ENCODE measurements at places on chromosomes 5 and 9. TPM values are rescaled to one million over a fixed set of nuclear protein-coding genes. Genes with fewer than 3 reads are reported as not detected.

DNA sequence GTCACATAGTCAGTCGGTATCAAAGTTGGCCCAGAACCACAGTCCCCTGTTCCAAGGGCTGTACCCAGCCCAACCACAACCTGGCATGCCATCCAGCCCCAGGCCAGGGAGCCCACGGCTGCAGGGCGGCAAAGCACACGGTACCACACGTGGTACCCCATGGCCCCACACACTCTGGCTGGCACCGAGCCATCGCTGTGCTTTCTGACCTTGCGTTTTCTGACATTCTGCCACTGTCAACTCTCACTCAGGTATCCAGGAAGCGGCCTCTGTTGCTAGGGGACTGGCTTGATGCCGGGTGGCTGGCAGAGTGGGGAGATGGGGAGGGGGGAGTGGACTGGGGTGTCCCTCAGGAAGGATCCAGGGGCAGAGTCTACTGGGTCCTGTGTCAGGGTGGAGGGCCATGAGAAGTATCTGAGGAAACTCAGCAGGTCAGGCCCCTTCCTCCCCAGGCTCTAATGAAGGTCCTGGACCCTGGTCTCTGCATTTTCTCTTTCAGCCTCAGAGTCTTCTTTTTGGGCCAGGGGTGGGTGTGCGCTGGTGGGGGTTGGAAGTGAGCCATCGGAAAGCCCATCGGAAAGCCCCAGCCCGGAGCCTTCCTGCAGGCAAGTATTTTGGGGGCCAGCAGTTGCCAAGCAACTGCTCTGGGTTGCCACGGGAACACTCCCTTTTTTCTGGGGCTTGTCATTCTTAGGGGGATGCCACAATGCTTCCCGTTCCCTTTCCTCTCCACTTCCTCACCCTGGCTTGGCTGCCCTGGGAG lies 21.0 kb upstream of the RALGDS start:
- H3K36me3 ChIP-seq: peaks cover 3% of the 10 kb centered on the region
- DNase-seq: peak; percentile 58
- no peaks in the 10 kb centered on the region for H3K27me3 ChIP-seq
- peak overlapping the region; percentile 58 for H3K4me3 ChIP-seq
- H3K27ac ChIP-seq: peak overlapping the region; percentile 80

GRCh38 chr5:163760498-163760897 lies 255.1 kb downstream of the MAT2B start:
- H3K4me1 ChIP-seq: no peaks in the 10 kb centered on the region
- no peaks in the 10 kb centered on the region for H3K36me3 ChIP-seq
- H3K27ac ChIP-seq: no peak overlapping the region
- H3K27me3 ChIP-seq: no peaks in the 10 kb centered on the region
- H3K4me3 ChIP-seq: no peak overlapping the region

GRCh38 chr5:127801751-127802476 lies 98.7 kb downstream of the CCDC192 start:
- no peak overlapping the region for H3K4me3 ChIP-seq
- no peak for DNase-seq
- no peak overlapping the region for H3K27ac ChIP-seq
- peaks cover 4% of the 10 kb centered on the region for H3K27me3 ChIP-seq
- no peaks in the 10 kb centered on the region for H3K4me1 ChIP-seq

GRCh38 chr9:15277400-15278090 lies 29.5 kb downstream of the TTC39B start:
- no peak overlapping the region for H3K4me3 ChIP-seq
- H3K4me1 ChIP-seq: peaks cover 28% of the 10 kb centered on the region
- DNase-seq: no peak
- peaks cover 10% of the 10 kb centered on the region for H3K36me3 ChIP-seq
- peak overlapping the region; percentile 60 for H3K27ac ChIP-seq

DNA sequence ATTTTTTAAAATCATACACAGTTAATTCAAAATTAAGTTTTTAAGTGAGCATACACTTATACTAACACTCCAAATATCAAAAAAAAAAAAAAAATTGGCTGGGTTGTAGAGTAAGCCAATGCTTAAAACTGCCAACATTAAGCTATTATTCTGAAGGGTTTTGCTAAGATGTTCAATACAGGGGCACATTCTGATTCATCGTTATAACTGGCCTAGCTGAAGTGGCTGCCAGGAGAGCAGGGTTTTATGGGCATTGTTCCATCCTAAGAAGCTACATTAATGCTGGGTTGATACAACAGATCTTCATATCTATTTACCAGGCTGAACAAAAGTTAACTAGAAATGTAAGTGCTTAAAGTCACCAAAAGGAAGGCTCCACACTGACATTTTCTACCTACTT lies 13.4 kb downstream of the ELAVL2 start:
- no peaks in the 10 kb centered on the region for H3K4me1 ChIP-seq
- no peak for DNase-seq
- no peaks in the 10 kb centered on the region for H3K36me3 ChIP-seq
- no peak overlapping the region for H3K4me3 ChIP-seq

- no peaks in the 10 kb centered on the region for H3K4me1 ChIP-seq
- H3K27ac ChIP-seq: no peak overlapping the region
- H3K27me3 ChIP-seq: peaks cover 3% of the 10 kb centered on the region
These were observed 192.9 kb upstream of the KLF9 start for GRCh38 chr9:70607329-70607728.

- peaks cover 16% of the 10 kb centered on the region for H3K36me3 ChIP-seq
- peak; percentile 19 for DNase-seq
- H3K4me3 ChIP-seq: peak overlapping the region; percentile 93
- H3K27ac ChIP-seq: peak overlapping the region; percentile 96
- H3K4me1 ChIP-seq: peaks cover 35% of the 10 kb centered on the region
- no peaks in the 10 kb centered on the region for H3K27me3 ChIP-seq
These were observed 143.0 kb downstream of the SMARCA2 start for GRCh38 chr9:2158111-2158610.

GRCh38 chr5:175215906-175216305 lies 228.1 kb downstream of the DRD1 start:
- H3K27me3 ChIP-seq: peaks cover 7% of the 10 kb centered on the region
- H3K27ac ChIP-seq: no peak overlapping the region
- H3K4me3 ChIP-seq: no peak overlapping the region
- no peaks in the 10 kb centered on the region for H3K4me1 ChIP-seq

DNA sequence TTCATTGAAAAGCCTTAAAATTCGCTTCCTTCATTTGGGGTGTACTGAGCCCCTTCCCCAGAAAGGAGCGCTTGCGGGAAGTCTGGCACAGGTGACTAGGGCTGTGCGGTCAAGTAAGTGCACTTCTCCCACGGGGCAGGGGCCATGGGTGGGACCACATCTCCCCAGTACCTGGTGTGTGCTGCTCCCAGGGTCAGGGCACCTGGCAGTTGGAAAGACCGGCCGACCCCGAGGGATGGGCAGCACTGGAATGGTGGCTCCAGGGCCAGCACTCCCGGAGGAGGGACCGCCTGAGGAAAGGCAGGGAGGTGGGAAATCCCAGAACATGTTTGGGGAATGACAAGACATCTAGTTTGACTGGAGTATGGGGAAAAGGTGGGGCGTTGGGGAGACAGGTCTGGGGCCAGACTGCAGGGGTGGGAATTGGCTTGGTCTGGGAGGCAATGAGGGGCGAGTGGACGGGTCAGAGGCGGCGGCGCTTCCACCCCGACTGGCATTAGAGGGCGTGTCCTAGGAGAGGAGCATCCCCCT lies 727 bp upstream of the GLIPR2 start:
- H3K36me3 ChIP-seq: peaks cover 4% of the 10 kb centered on the region
- H3K4me3 ChIP-seq: peak overlapping the region; percentile 86
- H3K27ac ChIP-seq: no peak overlapping the region
- DNase-seq: no peak
- peaks cover 44% of the 10 kb centered on the region for H3K4me1 ChIP-seq
- H3K27me3 ChIP-seq: peaks cover 20% of the 10 kb centered on the region

GRCh38 chr9:70040376-70040903 lies 3.2 kb upstream of the MAMDC2 start:
- no peaks in the 10 kb centered on the region for H3K4me1 ChIP-seq
- H3K27me3 ChIP-seq: peaks cover 28% of the 10 kb centered on the region
- no peaks in the 10 kb centered on the region for H3K36me3 ChIP-seq

DNA sequence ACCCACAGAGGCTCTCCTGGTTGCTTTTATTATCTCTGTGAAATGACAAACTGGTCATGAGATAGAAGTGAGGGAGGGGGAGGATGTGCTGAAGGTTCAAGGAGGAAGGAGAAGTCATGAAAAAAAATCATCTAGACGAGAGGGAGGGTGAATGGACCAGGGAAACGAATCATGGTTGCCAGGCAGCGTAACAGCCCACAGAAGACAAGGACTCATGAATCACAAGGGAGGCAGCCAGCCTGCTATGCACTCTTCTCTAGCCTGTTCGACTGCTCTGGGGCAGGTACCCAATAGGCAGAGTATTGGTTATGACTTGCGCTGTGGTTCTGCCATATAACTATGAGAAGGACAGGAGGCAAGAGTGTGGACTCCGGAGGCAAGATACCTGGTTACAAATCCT lies 475.2 kb downstream of the CDK5RAP2 start:
- H3K27me3 ChIP-seq: peaks cover 2% of the 10 kb centered on the region
- no peak overlapping the region for H3K27ac ChIP-seq
- no peak for DNase-seq
- no peak overlapping the region for H3K4me3 ChIP-seq

- H3K27ac ChIP-seq: no peak overlapping the region
- DNase-seq: peak; percentile 37
These were observed 8.1 kb downstream of the PPP3R2 start for GRCh38 chr9:101586651-101587050.

- H3K4me3 ChIP-seq: no peak overlapping the region
- H3K27me3 ChIP-seq: peaks cover 13% of the 10 kb centered on the region
- H3K27ac ChIP-seq: no peak overlapping the region
These were observed 155.0 kb upstream of the CLINT1 start for GRCh38 chr5:158013939-158014338.

GRCh38 chr9:120475341-120475740 lies 104.6 kb downstream of the CDK5RAP2 start:
- no peak overlapping the region for H3K4me3 ChIP-seq
- DNase-seq: no peak
- H3K4me1 ChIP-seq: peaks cover 20% of the 10 kb centered on the region
- H3K27ac ChIP-seq: peak overlapping the region; percentile 37
- no peaks in the 10 kb centered on the region for H3K27me3 ChIP-seq
- peaks cover 20% of the 10 kb centered on the region for H3K36me3 ChIP-seq

- no peak within 1 kb of the TSS for H3K27ac ChIP-seq
- peaks cover 23% of the 10 kb centered on the region for H3K4me1 ChIP-seq
These were observed at the start of gene THBS4 for GRCh38 chr5:80034962-80035821. Gene THBS4, plus strand, starts transcription at chr5:80035348. Its CDS starts 190 bp downstream, at chr5:80035538.

DNA sequence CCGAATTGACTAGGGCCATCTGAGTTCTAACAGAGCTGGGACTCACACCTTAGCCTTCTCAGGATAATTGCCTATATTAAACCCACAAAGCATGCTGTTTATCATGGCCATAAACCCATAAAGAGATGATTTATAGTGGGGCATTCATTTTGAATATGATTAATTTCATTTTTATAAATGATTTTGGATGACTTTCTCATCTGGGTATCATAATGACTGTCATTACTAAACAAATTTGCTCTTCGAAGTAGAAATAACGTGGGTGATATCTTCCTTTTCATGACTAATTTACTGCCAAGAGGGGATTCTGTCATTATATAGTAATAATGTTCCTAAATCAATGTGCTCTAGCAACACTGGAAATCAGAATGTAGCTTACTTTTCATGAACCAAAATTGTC lies 498.2 kb downstream of the CDH12 start:
- no peaks in the 10 kb centered on the region for H3K4me1 ChIP-seq
- H3K27ac ChIP-seq: no peak overlapping the region
- no peak overlapping the region for H3K4me3 ChIP-seq
- DNase-seq: no peak
- no peaks in the 10 kb centered on the region for H3K27me3 ChIP-seq

GRCh38 chr5:138981586-138981985 lies 106.5 kb upstream of the LRRTM2 start:
- no peak overlapping the region for H3K4me3 ChIP-seq
- H3K27ac ChIP-seq: peak overlapping the region; percentile 69
- H3K4me1 ChIP-seq: peaks cover 29% of the 10 kb centered on the region
- peaks cover 2% of the 10 kb centered on the region for H3K27me3 ChIP-seq
- DNase-seq: no peak

- DNase-seq: no peak
- H3K27ac ChIP-seq: no peak overlapping the region
- no peaks in the 10 kb centered on the region for H3K36me3 ChIP-seq
- peaks cover 19% of the 10 kb centered on the region for H3K27me3 ChIP-seq
- no peaks in the 10 kb centered on the region for H3K4me1 ChIP-seq
These were observed 309.4 kb downstream of the DIRAS2 start for GRCh38 chr9:90333226-90333625.

DNA sequence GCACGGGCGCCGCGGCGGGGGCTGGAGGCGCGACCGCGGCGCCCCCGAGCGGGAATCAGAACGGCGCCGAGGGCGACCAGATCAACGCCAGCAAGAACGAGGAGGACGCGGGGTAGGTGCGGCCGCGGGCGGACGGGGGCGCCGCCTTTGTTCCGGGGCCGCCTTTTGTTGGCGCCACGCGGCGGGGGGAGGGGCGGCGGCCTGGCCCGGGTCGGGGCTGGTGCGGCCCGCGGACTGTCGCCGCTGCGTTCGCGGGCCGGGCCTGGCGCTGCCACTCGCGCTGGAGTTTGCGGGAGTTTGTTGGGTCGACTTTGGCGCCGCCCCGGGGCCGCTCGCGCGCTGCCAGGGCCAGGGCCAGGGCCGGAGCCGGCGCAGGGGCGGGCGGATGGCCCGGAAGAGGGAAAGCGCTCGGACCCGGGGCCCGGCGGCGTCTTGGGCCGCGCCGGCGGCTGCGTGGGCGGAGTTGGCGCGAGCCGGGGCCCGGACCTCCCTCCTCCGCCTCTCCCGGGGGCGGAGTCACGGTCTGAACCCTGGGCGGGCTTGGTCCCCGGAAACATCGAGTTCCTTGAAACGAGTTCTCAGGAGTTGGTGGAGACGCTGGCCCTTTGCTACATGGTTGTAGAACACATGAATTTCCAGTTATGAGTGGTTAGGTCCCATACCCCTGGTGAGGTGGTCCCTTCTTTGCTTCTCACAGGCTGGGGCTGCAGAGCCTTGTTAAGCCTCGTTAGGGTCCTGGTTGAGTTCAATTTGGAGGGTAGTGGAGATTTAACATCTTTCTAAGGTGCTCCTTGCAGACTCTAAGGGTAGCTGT lies 809 bp downstream of the HNRNPAB start:
- peaks cover 2% of the 10 kb centered on the region for H3K27me3 ChIP-seq
- H3K27ac ChIP-seq: peak overlapping the region; percentile 34
- peak; percentile 72 for DNase-seq
- peaks cover 45% of the 10 kb centered on the region for H3K36me3 ChIP-seq
- peak overlapping the region; percentile 88 for H3K4me3 ChIP-seq
- peaks cover 43% of the 10 kb centered on the region for H3K4me1 ChIP-seq

DNA sequence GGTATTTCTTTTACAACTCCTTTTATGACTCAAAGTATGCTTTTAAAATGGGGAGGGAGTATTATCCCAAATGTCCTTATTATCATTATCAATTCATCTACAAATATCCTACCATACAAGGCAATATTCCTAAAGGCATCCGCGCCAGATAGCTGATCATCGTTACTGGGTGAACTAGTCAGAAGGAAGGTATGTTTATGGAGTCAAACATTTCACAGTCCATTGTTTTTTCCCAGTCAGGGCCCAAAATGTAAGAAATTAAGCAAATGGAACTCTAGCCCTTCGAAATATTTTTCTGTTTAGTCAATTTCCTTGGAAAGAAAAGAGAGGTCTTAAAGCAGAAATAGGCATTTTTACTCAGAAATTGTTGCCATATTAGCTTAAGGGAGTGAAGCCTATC lies 188.5 kb upstream of the CCNG1 start:
- no peak overlapping the region for H3K4me3 ChIP-seq
- no peaks in the 10 kb centered on the region for H3K4me1 ChIP-seq
- H3K36me3 ChIP-seq: no peaks in the 10 kb centered on the region
- no peaks in the 10 kb centered on the region for H3K27me3 ChIP-seq

The ZNF883 gene
- not detected for total RNA-seq

The PCDHGC4 gene
- not detected for total RNA-seq

The AHRR gene
- total RNA-seq: 23.7 TPM

The SPACA9 gene
- 0.88 TPM for total RNA-seq

The RNF183 gene
- not detected for total RNA-seq

The SMIM15 gene
- 84.0 TPM for total RNA-seq

The CBY3 gene
- 0.66 TPM for total RNA-seq

The CATSPER3 gene
- 0.81 TPM for total RNA-seq

The DMRTA1 gene
- not detected for total RNA-seq

The CDC20B gene
- not detected for total RNA-seq

The PCDHB5 gene
- total RNA-seq: not detected

The HMGXB3 gene
- total RNA-seq: 49.1 TPM

All from activated T-helper 1 cell treated with anti-CD3 and anti-CD28 coated beads, Interleukin-12 subunit alpha, Interleukin-12 subunit beta, Interleukin-2, Interleukin-4 antibody, amounts not matched to agents 30 ng/mL and 10 ng/mL and 1 ng/mL, durations not matched to agents 14 hours and 24 hours and 36 hours (primary cell).